Effector memory CD4-positive, alpha-beta T cell (primary cell): ENCODE measurements at places on chromosomes 5 and 9.

DNA sequence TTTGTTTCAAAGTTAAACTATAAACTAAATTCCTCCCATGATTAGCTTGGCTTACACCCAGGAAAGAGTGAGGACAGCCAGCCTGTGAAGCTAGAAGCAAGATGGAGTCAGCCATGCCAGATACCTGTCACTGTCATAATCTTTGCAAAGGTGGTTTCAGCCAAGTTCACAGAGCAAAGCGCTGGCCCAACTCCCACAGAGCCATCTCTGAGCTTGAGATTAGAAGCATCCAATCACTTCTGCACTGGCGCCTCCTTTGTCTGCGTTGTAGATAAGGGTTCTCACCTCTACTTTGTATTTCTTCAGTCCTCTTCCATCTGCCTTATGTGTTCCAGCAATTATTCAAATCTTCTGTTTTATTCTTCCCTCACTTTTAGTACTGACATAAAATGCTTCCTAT, 119.4 kb upstream of the ACO1 start:
- no peaks in the 10 kb centered on the region for H3K36me3 ChIP-seq
- H3K27me3 ChIP-seq, result no peaks in the 10 kb centered on the region
- H3K4me1 ChIP-seq, result no peaks in the 10 kb centered on the region
- no peak overlapping the region for H3K4me3 ChIP-seq
- H3K27ac ChIP-seq, result no peak overlapping the region

GRCh38 chr5:58122157-58122556, 337.7 kb downstream of the PLK2 start:
- H3K4me1 ChIP-seq, result no peaks in the 10 kb centered on the region
- no peak for DNase-seq
- no peaks in the 10 kb centered on the region for H3K36me3 ChIP-seq
- H3K27me3 ChIP-seq, result no peaks in the 10 kb centered on the region

GRCh38 chr9:12633016-12633765, 60.0 kb upstream of the TYRP1 start:
- H3K27me3 ChIP-seq, result no peaks in the 10 kb centered on the region
- no peak for DNase-seq
- H3K4me3 ChIP-seq, result no peak overlapping the region

DNA sequence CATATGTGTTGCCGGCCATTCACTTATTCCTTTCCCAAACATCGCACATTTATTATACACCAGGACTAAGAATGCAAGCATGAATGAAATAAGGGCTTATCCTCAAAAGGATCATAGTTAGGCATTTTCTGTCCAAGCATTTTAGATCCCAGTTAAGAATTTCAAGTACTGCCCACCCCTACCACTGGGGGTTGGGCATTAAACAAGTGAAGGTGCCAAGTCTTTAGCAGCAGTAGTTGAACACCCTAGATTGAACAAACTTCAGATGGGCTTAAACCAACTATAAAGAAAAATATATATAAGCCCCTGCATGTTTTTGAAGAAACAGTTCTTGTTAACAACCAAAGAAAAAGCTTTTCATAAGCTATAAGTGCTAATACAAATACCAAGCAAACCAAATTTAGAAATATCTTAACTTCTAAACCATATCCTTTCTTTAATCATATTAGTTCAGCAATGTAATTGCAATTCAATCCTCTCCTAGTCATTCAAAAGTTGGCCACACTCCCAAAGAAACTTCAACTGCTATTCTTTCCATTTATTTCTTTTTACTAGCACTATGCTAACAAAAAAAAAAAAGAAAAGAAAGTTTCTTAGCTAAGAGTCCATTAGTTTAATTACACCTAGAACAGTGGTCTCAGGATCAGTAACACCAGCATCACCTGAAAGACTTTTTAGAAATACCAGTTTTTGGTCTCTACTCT, 149.8 kb downstream of the MLLT3 start:
- no peaks in the 10 kb centered on the region for H3K36me3 ChIP-seq
- H3K27me3 ChIP-seq, result no peaks in the 10 kb centered on the region
- DNase-seq, result no peak

GRCh38 chr5:149323621-149324205, 21.6 kb upstream of the GRPEL2 start:
- H3K36me3 ChIP-seq, result no peaks in the 10 kb centered on the region
- DNase-seq, result no peak
- H3K4me3 ChIP-seq, result no peak overlapping the region
- H3K4me1 ChIP-seq, result no peaks in the 10 kb centered on the region

DNA sequence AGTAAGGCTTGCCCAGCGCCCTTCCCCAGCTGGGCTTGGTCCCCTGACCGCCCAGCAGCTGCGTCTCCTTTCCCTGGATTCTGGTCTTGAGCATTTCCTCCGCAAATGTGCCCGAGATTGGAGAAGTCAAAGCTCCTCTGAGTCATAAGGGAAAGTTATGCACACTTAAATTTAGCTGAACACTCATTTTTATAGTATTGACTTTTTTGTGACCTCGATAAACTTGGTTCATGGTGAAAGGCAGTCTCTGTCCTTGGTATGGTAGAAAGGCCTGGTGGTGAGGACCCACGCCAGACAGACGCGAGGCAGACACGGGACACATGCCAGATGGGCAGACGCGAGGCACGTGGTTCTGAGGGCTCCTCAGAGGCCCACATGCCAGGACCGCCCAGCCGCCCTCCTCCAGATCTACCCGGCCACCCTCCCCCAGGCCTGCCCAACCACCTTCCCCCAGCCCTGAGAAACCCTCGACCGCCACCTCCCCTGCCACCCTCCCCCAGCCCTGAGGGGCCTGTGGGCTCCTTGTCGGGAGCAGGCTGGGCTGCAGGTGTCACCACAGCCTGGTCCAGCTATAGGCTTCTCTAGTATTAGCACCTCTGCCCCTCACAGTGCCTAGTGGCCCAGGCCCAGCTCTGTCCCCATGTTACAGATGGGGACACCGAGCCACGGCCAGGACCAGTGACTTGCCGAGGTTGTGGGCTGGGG, 60.9 kb upstream of the CACNA1B start:
- no peak for DNase-seq
- H3K4me3 ChIP-seq, result no peak overlapping the region

- H3K4me3 ChIP-seq, result no peak overlapping the region
- H3K36me3 ChIP-seq, result no peaks in the 10 kb centered on the region
- peaks cover 12% of the 10 kb centered on the region for H3K4me1 ChIP-seq
- DNase-seq, result no peak
Observed at GRCh38 chr5:172760959-172761358, 10.0 kb downstream of the DUSP1 start.

DNA sequence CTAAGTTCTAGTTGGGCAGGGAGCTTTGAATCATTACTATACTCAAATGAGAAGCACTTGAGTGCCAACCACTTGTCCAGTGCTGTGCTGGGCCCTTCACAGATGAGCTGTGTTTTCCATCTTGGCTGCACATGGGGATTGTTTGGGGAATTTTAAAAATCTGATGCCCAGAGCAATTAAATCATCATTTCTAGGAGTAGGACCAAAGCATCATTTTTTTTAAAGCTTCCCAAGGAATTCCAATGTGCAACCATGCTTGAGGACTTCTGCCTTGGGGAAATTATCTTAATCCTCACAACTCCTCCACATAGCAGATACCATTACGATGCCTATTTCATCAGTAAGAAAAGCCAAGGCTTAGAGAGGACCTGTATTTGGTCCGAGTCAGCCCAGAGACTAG, 131.4 kb downstream of the TMEM174 start:
- no peaks in the 10 kb centered on the region for H3K4me1 ChIP-seq
- H3K27me3 ChIP-seq, result peaks cover 43% of the 10 kb centered on the region
- H3K4me3 ChIP-seq, result no peak overlapping the region
- DNase-seq, result no peak
- no peaks in the 10 kb centered on the region for H3K36me3 ChIP-seq

DNA sequence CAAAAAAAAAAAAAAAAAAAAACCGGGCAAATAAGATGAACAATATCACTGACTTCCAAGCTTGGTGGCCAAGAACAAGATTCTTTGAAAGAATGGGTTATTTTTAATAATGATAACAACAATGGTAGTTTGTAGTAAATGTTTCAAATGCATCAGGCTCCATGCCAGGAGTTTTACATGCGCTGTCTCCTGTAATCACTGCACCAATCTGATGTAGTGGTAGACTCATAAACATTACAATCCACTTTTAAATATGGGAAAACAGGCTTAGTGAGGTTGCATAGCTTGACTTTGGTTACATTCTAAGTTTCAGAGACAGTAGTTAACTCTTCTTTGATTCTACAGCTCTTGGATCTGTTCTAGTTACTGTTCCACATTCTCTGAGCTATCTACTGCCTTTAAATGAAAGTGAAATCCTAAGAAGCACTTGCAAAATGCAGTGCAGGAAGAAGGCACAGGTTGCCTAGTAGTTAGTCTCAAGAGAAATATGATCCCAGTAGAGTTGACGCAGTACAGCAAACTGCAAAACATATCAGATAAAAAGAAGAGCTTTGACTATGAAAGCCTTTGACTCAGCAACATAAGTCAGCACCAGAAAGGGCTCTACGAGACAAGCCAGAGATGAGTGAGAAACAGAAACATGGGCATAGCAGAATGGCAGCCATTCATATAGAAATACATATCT, 62.1 kb downstream of the PDE4D start:
- DNase-seq, result no peak
- H3K4me3 ChIP-seq, result no peak overlapping the region
- H3K27ac ChIP-seq, result no peak overlapping the region
- H3K27me3 ChIP-seq, result no peaks in the 10 kb centered on the region
- no peaks in the 10 kb centered on the region for H3K36me3 ChIP-seq
- no peaks in the 10 kb centered on the region for H3K4me1 ChIP-seq

- DNase-seq, result no peak
- no peaks in the 10 kb centered on the region for H3K27me3 ChIP-seq
- no peak overlapping the region for H3K27ac ChIP-seq
Observed at GRCh38 chr5:118791926-118792734, 196.2 kb downstream of the DTWD2 start.

GRCh38 chr5:66206465-66206864, 62.4 kb downstream of the SREK1 start:
- no peaks in the 10 kb centered on the region for H3K4me1 ChIP-seq
- no peaks in the 10 kb centered on the region for H3K27me3 ChIP-seq
- no peaks in the 10 kb centered on the region for H3K36me3 ChIP-seq
- no peak for DNase-seq
